Aorta (tissue), 5 donors: ENCODE measurements at places on chromosomes 7 and 10. TPM values are rescaled to one million over a fixed set of nuclear protein-coding genes. Genes with fewer than 3 reads are reported as not detected.

GRCh38 chr10:86102031-86102430 is 264.6 kb downstream of the GRID1 start:
- no peaks in the 10 kb centered on the region for H3K27me3 ChIP-seq
- H3K4me1 ChIP-seq, result no peaks in the 10 kb centered on the region
- no peak for DNase-seq
- no peak overlapping the region for H3K4me3 ChIP-seq
- H3K27ac ChIP-seq, result no peak overlapping the region
- H3K36me3 ChIP-seq, result no peaks in the 10 kb centered on the region

DNA sequence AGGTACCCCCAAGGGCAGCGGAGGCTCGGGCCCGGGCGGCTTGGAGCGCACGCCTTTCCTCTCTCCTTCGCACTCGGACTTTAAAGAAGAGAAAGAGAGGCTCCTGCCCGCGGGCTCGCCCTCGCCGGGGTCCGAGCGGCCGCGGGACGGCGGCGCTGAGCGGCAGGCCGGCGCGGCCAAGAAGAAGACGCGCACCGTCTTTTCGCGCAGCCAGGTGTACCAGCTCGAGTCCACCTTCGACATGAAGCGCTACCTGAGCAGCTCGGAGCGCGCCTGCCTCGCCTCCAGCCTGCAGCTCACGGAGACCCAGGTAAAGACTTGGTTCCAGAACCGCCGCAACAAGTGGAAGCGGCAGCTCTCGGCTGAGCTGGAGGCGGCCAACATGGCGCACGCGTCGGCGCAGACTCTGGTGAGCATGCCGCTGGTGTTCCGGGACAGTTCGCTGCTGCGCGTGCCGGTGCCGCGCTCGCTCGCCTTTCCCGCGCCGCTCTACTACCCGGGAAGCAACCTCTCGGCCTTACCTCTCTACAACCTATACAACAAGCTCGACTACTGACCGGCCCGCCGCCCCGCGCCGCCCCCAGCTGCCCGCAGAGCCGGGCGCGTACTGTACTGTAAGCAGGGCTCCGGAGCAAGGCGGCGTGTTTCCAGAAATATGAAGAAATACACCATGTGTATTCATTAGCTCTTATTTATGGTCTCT is 1.8 kb downstream of the HMX2 start:
- DNase-seq, result no peak
- H3K27me3 ChIP-seq, result no peaks in the 10 kb centered on the region

GRCh38 chr7:52794621-52795020 is 240.8 kb upstream of the POM121L12 start:
- no peaks in the 10 kb centered on the region for H3K4me1 ChIP-seq
- no peaks in the 10 kb centered on the region for H3K27me3 ChIP-seq
- no peaks in the 10 kb centered on the region for H3K36me3 ChIP-seq
- no peak for DNase-seq
- no peak overlapping the region for H3K4me3 ChIP-seq
- H3K27ac ChIP-seq, result no peak overlapping the region

Gene DMBT1
- total RNA-seq, result 0.10 TPM

GRCh38 chr7:75914655-75915415 is at the start of gene POR:
POR (plus strand) TSS chr7:75915155; CDS start chr7:75954002, 38,847 bp downstream.
- H3K27me3 ChIP-seq, result no peaks in the 10 kb centered on the region
- H3K36me3 ChIP-seq, result no peaks in the 10 kb centered on the region
- peak within 1 kb of the TSS; percentile 67 for H3K27ac ChIP-seq
- DNase-seq, result peak; percentile 96
- H3K4me1 ChIP-seq, result no peaks in the 10 kb centered on the region

Gene FOXP2
- 18.1 TPM for total RNA-seq

GRCh38 chr7:150323682-150324372 is 482 bp upstream of the ACTR3C start:
- no peaks in the 10 kb centered on the region for H3K4me1 ChIP-seq
- no peak for DNase-seq
- H3K36me3 ChIP-seq, result no peaks in the 10 kb centered on the region
- H3K27ac ChIP-seq, result no peak overlapping the region

GRCh38 chr7:112282476-112283188 is 76.1 kb downstream of the ZNF277 start:
- H3K27ac ChIP-seq, result no peak overlapping the region
- H3K4me3 ChIP-seq, result no peak overlapping the region
- H3K36me3 ChIP-seq, result no peaks in the 10 kb centered on the region
- DNase-seq, result no peak
- no peaks in the 10 kb centered on the region for H3K27me3 ChIP-seq

- no peak overlapping the region for H3K27ac ChIP-seq
- no peaks in the 10 kb centered on the region for H3K4me1 ChIP-seq
- no peaks in the 10 kb centered on the region for H3K36me3 ChIP-seq
- DNase-seq, result peak; percentile 72
Observed at GRCh38 chr7:129169171-129169671, 19.2 kb upstream of the SMO start.

- no peak overlapping the region for H3K27ac ChIP-seq
- no peaks in the 10 kb centered on the region for H3K36me3 ChIP-seq
- peaks cover 10% of the 10 kb centered on the region for H3K4me1 ChIP-seq
- H3K27me3 ChIP-seq, result no peaks in the 10 kb centered on the region
- H3K4me3 ChIP-seq, result no peak overlapping the region
Observed at GRCh38 chr10:77512219-77512578, 125.4 kb downstream of the KCNMA1 start.

- H3K4me3 ChIP-seq, result no peak overlapping the region
- no peaks in the 10 kb centered on the region for H3K27me3 ChIP-seq
- H3K4me1 ChIP-seq, result no peaks in the 10 kb centered on the region
- H3K27ac ChIP-seq, result no peak overlapping the region
Observed at GRCh38 chr10:114252883-114253282, 13.8 kb downstream of the VWA2 start.

GRCh38 chr10:111273635-111274034 is 196.8 kb downstream of the ADRA2A start:
- no peaks in the 10 kb centered on the region for H3K4me1 ChIP-seq
- H3K36me3 ChIP-seq, result no peaks in the 10 kb centered on the region
- H3K27ac ChIP-seq, result no peak overlapping the region
- no peaks in the 10 kb centered on the region for H3K27me3 ChIP-seq
- DNase-seq, result no peak
